ENCODE measurements at places on chromosomes 5 and 9. TPM values are rescaled to one million over a fixed set of nuclear protein-coding genes. Genes with fewer than 3 reads are reported as not detected.

The WDR70 gene
- total RNA-seq, result 37.4 TPM

The KIF2A gene
- 117 TPM for total RNA-seq

The FREM1 gene
- total RNA-seq, result not detected

The GCNT4 gene
- total RNA-seq, result 2.1 TPM

The CCNI2 gene
- total RNA-seq, result 2.5 TPM

The SLC6A7 gene
- not detected for total RNA-seq

The TMC1 gene
- not detected for total RNA-seq

The CDH10 gene
- total RNA-seq, result not detected

The DPYSL3 gene
- total RNA-seq, result 0.12 TPM

The ANKDD1B gene
- total RNA-seq, result not detected

The EGFLAM gene
- total RNA-seq, result not detected

DNA sequence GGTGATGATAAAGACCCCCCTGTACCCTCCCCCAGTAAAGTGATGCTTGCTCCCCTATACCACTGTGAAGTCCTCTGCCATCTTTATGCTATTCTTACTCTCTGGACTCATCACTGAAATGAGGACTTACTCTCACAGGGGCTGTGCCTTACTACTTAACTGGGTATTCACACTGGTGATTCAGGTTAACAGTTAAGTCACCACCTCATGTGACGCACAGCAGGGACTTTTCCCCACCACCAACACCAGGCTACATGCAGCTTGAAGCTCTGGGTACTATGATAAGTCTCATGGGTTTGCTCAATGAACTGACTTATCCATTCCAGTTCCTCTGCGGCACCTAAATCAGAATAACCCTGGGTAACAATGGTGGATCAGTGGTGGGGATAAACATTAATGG, 163.7 kb downstream of the ELAVL2 start:
- no peak for DNase-seq

DNA sequence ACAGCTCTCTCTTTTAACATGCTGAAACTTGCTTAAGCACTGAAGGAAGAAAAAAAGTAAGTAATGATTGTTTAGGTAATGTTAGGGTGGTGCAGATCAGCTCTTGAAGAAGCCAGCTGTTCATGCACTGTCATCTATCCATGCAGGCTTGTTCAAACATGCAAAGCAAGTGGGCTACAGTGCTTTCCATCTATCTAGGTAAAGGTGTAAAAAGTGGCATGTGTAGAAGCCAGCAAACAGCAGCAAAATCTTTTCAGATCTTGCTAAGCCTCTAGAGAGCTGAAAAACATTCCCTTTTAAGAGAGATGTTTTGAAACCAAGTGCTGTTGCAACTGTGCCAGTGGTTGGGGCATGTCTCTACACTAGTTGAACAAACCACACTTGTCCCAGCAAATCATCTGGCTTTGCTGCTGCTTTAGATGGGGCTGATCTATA, 214.4 kb downstream of the EFNA5 start:
- no peak for DNase-seq

GRCh38 chr9:83013867-83014605, 48.9 kb downstream of the RASEF start:
- no peak for DNase-seq

DNA sequence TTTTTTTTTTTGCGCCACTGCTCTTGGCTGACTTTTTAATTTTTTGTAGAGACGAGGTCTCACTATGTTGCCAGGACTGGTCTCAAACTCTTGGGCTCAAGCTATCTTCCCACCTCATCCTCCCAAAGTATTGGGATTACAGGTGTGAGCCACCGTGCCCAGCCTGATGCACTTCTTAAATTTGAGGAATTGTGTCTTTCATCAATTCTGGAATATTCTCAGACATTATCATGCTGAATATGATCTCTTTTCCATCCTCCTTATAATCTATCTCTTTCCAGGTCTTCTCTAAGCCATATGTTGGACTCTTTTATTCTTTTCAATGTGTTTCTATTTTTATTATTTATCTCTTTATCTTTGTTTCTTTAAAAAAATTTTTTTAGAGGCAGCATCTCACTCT, 196.2 kb upstream of the IER5L start:
- DNase-seq, result no peak

GRCh38 chr9:121268851-121269641, 1.1 kb downstream of the GSN start:
- DNase-seq, result no peak

GRCh38 chr9:73743826-73744225, 592.2 kb downstream of the ANXA1 start:
- no peak for DNase-seq

DNA sequence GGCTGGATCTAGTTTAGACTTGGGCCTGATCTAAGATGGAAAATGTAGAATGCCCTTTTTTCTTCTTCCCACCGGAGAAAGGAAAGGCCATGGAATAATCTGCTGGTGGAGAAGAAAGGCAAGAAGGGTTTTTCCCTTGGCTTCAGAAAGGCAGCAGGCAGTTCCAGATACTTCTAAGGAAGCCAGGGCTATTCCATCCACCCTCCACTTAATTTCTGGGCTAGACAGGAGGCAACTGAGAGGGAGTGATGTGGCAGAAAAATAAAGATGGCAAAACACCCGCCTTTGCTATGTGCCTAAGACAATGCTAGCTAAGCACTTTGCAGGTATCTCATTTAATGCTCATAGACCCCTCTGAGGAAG, 9.9 kb downstream of the MYOZ3 start:
- no peak for DNase-seq

DNA sequence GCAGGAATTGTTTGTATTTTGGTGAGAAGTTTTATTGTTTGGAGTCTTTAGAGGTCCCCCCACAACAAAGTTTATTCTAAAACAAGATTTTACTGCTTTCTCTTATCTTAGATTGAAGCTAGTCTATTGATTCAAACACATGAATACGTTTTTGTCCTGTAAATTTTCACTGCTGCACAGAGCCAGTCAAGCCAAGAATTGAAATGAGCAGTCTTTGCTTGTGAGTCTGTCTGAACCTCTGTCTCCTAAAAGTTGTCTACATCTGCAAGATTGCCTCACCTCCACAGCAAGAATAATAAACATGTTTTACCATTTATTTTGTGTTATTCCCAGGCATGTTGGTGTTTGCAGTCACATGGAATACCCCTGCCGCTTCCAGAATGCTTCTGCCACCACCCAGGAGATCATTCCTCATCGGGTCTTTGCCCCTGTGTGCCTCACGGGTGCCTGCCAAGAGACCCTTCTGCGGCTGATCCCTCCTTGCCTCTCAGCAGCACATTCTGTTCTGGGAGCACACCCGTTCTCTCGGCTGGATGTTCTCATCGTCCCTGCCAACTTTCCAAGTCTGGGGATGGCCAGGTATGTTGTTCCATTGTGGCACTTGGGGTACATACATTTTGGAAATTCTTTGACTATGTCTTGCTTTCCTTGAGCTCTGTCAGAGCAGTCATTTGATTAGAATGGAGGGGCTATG, 74.1 kb downstream of the AOPEP start:
- no peak for DNase-seq

- no peak for DNase-seq
Measured at GRCh38 chr5:113170707-113171106, 194.1 kb downstream of the DCP2 start.

GRCh38 chr5:107217721-107218130, 453.0 kb downstream of the EFNA5 start:
- no peak for DNase-seq

DNA sequence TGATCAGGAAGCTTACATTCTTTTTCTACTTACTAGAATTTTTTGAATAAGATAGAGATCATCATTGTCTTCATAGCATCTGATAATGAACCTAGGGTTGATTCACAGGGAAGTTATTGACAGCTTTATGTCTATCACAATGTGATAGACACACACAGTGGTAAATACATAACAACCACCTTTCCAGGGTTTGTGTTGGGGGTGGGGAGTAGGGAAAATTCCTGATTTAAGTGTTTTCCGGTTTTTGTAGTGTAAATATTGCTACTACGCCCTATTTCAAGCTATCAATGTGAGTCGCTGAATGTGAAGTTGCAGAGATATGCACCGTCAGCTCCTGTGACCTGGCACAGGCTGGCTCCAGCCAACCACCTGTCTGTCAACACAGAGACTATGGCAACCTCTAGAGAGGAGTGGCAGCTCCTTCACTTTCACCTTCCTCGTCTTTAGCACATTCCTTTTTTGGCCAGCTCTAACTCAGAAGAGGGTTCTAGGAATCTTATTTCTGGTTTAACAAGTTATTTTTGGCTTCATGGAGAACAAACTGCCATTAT, 224.9 kb downstream of the MAT2B start:
- no peak for DNase-seq

DNA sequence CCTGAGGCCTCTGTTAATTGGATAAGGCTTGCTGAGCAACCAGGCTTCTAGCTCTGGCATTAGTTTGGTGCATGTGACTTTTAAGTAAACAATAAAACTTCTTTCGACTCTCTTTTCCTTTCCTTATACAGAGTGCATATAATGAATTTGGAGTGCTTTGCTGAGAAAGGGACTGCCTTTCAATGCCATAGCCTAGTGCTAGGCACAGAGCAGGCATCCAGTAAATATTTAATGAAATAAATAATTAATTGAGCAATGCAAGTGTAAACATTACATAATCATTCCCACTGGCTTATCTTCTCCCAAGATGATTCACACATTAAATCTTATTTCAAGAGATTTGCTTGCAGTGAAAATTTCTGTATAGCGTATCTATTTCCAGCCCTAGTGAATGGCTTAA, 74.1 kb downstream of the NMUR2 start:
- no peak for DNase-seq

DNA sequence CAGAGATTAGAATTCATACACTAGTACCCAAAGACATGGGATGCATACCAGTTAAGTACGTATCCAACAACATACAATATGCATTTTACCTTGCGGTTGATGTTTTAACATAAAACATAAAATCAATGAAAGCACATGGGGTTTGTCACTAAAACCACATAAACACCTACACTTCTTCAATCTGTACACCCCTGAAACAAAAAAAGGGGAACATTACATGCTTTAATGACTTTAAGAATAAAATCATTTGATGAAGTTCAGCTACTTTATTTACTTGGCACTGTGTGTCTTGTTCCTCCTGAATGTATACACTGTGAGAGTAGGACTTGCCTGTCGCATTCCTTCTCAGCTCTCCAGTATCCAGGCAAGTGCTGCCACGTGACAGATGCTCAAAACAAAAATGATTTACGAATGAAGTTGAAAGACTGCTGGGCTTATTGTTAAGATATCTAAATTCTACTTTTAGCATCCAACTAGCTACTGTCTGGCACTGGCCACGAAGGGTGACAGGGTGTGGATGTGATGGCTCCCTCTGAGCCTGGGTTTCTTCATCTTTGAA, 21.0 kb downstream of the TNFSF15 start:
- no peak for DNase-seq

DNA sequence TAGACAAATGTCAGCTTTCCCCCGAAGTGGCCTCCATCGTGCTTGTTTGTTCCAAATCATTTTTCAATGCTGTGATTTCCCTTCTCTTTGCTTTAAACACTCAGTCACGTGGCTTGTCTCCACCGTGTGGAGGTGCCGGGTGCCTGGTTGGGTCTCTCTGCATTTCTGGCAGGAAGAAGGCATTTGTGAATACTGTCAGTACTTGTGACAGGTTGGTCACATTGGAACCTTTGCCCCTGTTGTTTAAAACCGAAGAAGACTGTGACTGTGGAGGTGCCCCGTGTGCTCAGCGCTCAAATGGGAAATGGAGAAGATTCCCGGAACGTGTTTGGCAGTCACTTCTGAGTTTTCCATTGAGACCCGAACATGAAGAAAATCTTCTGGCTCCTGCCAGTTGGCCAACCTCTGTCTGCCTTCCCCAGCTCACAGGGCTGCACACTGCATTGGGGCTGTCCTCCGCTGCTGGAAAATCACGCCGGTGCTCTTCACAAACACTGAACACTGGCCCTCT, 74.6 kb downstream of the LMNB1 start:
- DNase-seq, result peak; percentile 63

All from activated naive CD4-positive, alpha-beta T cell treated with anti-CD3 and anti-CD28 coated beads for 36 hours (primary cell).